T-helper 1 cell treated with Interleukin-12 subunit alpha and Interleukin-12 subunit beta and Interleukin-4 antibody, amounts not matched to agents 30 ng/mL and 1 ng/mL, for 36 hours (primary cell): ENCODE measurements at places on chromosomes 7 and 10. TPM values are rescaled to one million over a fixed set of nuclear protein-coding genes. Genes with fewer than 3 reads are reported as not detected.

Gene UNC5B
- total RNA-seq = 0.02 TPM in 1 of 2 replicates, not detected in the other

Gene CACNB2
- 0.05 TPM in 1 of 2 replicates, not detected in the other for total RNA-seq

Gene NUDT13
- total RNA-seq = 0.42 and 0.68 TPM in 2 replicates

Gene CNPY1
- not detected in 2 replicates for total RNA-seq

Gene TMEM139
- total RNA-seq = 0.32 and 1.0 TPM in 2 replicates

Gene TMEM229A
- not detected in 2 replicates for total RNA-seq

Gene ASIC3
- total RNA-seq = 4.5 and 5.4 TPM in 2 replicates

Gene MYH16
- total RNA-seq = not detected in 2 replicates

Gene CPVL
- 0.27 and 0.86 TPM in 2 replicates for total RNA-seq

Gene UCN3
- total RNA-seq = not detected in 2 replicates

Gene ATRNL1
- total RNA-seq = 0.22 and 0.29 TPM in 2 replicates

Gene ADRB1
- 0.12 TPM in 1 of 2 replicates, not detected in the other for total RNA-seq

Gene EPC1
- total RNA-seq = 46.2 and 49.2 TPM in 2 replicates

Gene EPO
- not detected in 2 replicates for total RNA-seq

Gene OR13A1
- total RNA-seq = not detected in 2 replicates

Gene GLI3
- total RNA-seq = 0.02 TPM in 1 of 2 replicates, not detected in the other

Gene MOSPD3
- 44.0 and 44.4 TPM in 2 replicates for total RNA-seq

Gene SPDYE1
- 0.12 TPM in 1 of 2 replicates, not detected in the other for total RNA-seq

Gene CDHR3
- 1.9 and 3.1 TPM in 2 replicates for total RNA-seq

Gene CCDC172
- not detected in 2 replicates for total RNA-seq

Gene NOS3
- 10.5 and 12.1 TPM in 2 replicates for total RNA-seq

Gene SMC3
- total RNA-seq = 68.6 TPM in 2 replicates

Gene NPSR1
- total RNA-seq = not detected in 2 replicates

Gene SPDYE5
- not detected in 2 replicates for total RNA-seq

Gene NUDT5
- 97.3 and 105 TPM in 2 replicates for total RNA-seq

Gene TET1
- 1.7 TPM in 2 replicates for total RNA-seq

Gene MYOZ1
- total RNA-seq = not detected in 2 replicates

Gene GARIN1A
- total RNA-seq = 1.5 and 3.4 TPM in 2 replicates

Gene ZNF22
- 31.4 and 33.7 TPM in 2 replicates for total RNA-seq

Gene RHOBTB1
- not detected in 2 replicates for total RNA-seq

Gene GPAM
- 7.5 TPM in 2 replicates for total RNA-seq

Gene GPR15LG
- total RNA-seq = not detected in 2 replicates

Gene LIPF
- not detected in 2 replicates for total RNA-seq

Gene VWC2
- total RNA-seq = not detected in 2 replicates

Gene FRMPD2
- not detected in 2 replicates for total RNA-seq
